Activated T-helper 1 cell treated with anti-CD3 and anti-CD28 coated beads, Interleukin-12 subunit alpha, Interleukin-12 subunit beta, Interleukin-2, Interleukin-4 antibody, amounts not matched to agents 30 ng/mL and 10 ng/mL and 1 ng/mL, durations not matched to agents 14 hours and 24 hours and 36 hours (primary cell): ENCODE measurements at places on chromosomes 4 and X.

GRCh38 chr4:141719585-141719984 is 83.2 kb downstream of the IL15 start:
- no peak overlapping the region for H3K27ac ChIP-seq
- no peak overlapping the region for H3K4me3 ChIP-seq
- H3K36me3 ChIP-seq = no peaks in the 10 kb centered on the region
- no peaks in the 10 kb centered on the region for H3K4me1 ChIP-seq
- no peaks in the 10 kb centered on the region for H3K27me3 ChIP-seq

GRCh38 chr4:8721621-8722020 is 129.1 kb downstream of the CPZ start:
- H3K27ac ChIP-seq = no peak overlapping the region
- no peaks in the 10 kb centered on the region for H3K27me3 ChIP-seq
- no peaks in the 10 kb centered on the region for H3K36me3 ChIP-seq
- no peaks in the 10 kb centered on the region for H3K4me1 ChIP-seq
- H3K4me3 ChIP-seq = no peak overlapping the region

DNA sequence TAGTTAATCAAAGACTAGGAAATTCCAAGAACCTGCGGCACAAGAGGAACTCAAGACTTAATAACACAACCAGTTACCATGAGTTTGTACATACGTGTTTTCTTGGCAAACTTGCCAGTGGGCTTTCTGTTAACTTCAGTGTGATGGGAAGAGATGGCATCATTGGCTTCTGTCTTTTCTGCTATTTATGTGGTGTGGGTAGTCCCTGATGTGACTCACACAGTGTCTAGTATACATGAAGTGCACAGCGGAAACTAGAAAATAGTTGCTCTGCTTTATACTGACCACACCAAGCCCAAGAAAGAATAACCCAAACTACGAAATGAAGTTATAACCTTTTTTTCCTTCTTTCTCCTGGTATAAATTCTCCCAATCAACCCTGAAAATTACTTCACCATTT is 24.5 kb downstream of the DAPP1 start:
- peaks cover 49% of the 10 kb centered on the region for H3K4me1 ChIP-seq
- H3K4me3 ChIP-seq = no peak overlapping the region
- H3K27ac ChIP-seq = peak overlapping the region; percentile 50
- H3K27me3 ChIP-seq = no peaks in the 10 kb centered on the region
- peaks cover 49% of the 10 kb centered on the region for H3K36me3 ChIP-seq
- DNase-seq = no peak

- H3K27me3 ChIP-seq = no peaks in the 10 kb centered on the region
- no peak overlapping the region for H3K27ac ChIP-seq
- no peaks in the 10 kb centered on the region for H3K36me3 ChIP-seq
- H3K4me3 ChIP-seq = no peak overlapping the region
- DNase-seq = no peak
Measured at GRCh38 chr4:126209147-126209546, 894.4 kb downstream of the FAT4 start.

GRCh38 chrX:37348971-37349220 is 268 bp upstream of the PRRG1 start:
- no peak overlapping the region for H3K4me3 ChIP-seq
- no peak overlapping the region for H3K27ac ChIP-seq
- H3K27me3 ChIP-seq = peaks cover 24% of the 10 kb centered on the region
